CD4-positive, alpha-beta T cell (primary cell): ENCODE measurements at places on chromosomes 2 and 18. TPM values are rescaled to one million over a fixed set of nuclear protein-coding genes. Genes with fewer than 3 reads are reported as not detected.

Gene ANKRD62
- total RNA-seq: not detected

Gene CDH2
- not detected for total RNA-seq

Gene SERPINB10
- total RNA-seq: not detected

Gene KCNS3
- not detected for total RNA-seq

Gene UGT1A3
- total RNA-seq: not detected

Gene SP140
- total RNA-seq: 51.2 TPM

Gene RAB10
- 13.5 TPM for total RNA-seq

Gene RSAD2
- total RNA-seq: 4.6 TPM

Gene MC5R
- total RNA-seq: not detected

Gene ERICH2
- not detected for total RNA-seq

Gene CRACDL
- total RNA-seq: 0.36 TPM

Gene VWC2L
- not detected for total RNA-seq

Gene ALPI
- not detected for total RNA-seq

Gene DCDC2C
- not detected for total RNA-seq

Gene CCDC121
- 0.47 TPM for total RNA-seq

Gene LINC00305
- total RNA-seq: not detected

Gene SOX11
- not detected for total RNA-seq

Gene QPCT
- total RNA-seq: 0.71 TPM

Gene CRYGD
- total RNA-seq: not detected

Gene SETBP1
- total RNA-seq: 0.25 TPM

Gene UGT1A8
- total RNA-seq: not detected

Gene SLC38A11
- not detected for total RNA-seq

Gene ANKMY1
- total RNA-seq: 26.2 TPM

Gene MPV17
- total RNA-seq: 29.3 TPM

Gene ADRA2B
- total RNA-seq: 0.52 TPM

Gene CCDC148
- total RNA-seq: not detected

Gene MATN3
- not detected for total RNA-seq

Gene GPR45
- not detected for total RNA-seq

Gene NLRC4
- total RNA-seq: 0.11 TPM

Gene AMER3
- not detected for total RNA-seq

Gene LCT
- 0.06 TPM for total RNA-seq

Gene PER2
- 33.8 TPM for total RNA-seq

Gene FBXO15
- total RNA-seq: 1.0 TPM

Gene STPG4
- not detected for total RNA-seq
